ENCODE measurements at places on chromosomes 12 and 14.

DNA sequence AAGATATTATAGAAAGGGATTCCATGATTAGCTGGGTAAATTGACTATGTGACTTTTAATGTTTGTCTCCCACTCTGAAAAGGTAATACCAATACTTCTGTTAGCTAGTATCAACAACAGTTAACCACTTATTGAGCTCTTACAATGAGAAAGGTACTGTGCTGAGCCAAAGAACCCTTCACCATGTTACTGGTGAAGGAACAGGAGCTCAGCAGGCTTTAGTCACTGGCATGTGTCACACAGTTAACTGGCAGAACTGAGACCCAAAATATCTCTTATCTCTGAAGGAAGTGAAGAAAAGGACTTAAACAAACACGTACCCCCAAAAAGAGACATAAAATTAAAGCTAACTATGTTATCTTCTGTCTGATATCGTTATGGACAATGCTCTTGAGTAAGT is 170.6 kb downstream of the MED13L start:
- no peak for DNase-seq

GRCh38 chr14:71523630-71524319 is 408.5 kb upstream of the RGS6 start:
- no peak for DNase-seq

DNA sequence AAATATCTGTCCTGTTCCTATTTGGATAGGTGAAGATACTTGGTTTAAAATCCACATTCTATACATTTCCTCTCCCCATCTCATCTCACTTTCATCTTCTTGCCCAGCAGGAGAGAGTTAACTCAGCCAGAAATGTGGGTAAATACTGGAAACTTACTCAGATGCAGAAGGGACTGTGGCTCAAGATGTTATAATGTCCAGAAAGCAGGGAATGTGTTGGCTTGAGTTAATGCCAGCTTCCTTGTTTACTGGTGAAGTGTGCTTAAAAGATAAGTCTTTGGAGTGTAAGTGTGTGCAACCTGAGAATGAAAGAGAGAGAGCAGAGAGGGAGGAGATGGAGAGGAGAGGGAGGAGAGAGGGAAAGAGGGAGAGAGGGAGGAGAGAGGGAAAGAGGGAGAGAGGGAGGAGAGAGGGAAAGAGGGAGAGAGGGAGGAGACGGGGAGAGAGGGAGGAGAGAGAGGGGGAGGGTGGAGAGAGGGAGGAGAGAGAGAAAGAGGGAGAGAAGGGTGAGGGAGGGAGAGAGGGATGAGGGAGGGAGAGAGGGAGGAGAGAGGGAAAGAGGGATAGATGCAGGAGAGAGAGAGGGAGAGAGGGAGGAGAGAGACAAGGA is 22.0 kb upstream of the SNRPF start:
- no peak for DNase-seq

DNA sequence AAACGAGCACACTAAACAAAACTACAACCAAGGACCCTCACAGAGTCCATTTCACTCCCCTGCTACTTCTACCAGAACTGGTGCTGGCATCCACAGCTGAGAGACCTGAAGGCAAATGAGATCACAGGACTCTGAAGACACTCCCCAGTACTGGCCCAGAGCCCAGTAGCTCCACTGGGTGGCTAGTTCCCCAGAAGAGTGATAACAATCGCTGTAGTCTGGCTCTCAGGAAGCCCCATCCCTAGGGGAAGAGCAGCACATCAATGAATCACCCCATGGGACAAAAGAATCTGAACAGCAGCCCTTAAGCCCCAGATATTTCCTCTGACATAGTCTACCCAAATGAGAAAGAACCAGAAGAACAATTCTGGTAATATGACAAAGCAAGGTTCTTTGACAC is 190.7 kb upstream of the BMP4 start:
- no peak for DNase-seq

- no peak for DNase-seq
Observed at GRCh38 chr12:131701705-131702572, 9.0 kb upstream of the SFSWAP start.

GRCh38 chr14:97523936-97524335 is 726.8 kb downstream of the VRK1 start:
- no peak for DNase-seq

DNA sequence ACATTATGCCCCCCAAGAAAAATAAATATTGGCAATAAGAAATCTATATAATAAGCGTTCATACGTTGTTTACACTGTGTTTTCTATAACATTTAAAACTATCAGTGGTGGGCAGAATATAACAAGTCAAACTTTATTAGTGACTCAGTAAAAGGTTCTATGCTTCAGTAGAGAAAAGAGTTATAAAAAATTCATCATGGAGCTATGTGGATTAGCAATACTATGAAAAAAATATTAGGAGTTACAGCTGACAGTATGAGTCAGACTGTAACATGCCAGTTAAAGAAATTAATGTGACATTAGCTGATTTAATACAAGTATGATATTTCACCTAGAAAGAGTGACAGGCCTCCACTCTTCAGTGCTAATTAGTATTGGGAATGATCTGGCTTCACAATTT is 125.1 kb upstream of the GARIN6 start:
- DNase-seq, result no peak

- DNase-seq, result no peak
Observed at GRCh38 chr14:91119556-91120311, 5.9 kb downstream of the DGLUCY start.

GRCh38 chr14:29355331-29355730 is 572.3 kb downstream of the PRKD1 start:
- no peak for DNase-seq

DNA sequence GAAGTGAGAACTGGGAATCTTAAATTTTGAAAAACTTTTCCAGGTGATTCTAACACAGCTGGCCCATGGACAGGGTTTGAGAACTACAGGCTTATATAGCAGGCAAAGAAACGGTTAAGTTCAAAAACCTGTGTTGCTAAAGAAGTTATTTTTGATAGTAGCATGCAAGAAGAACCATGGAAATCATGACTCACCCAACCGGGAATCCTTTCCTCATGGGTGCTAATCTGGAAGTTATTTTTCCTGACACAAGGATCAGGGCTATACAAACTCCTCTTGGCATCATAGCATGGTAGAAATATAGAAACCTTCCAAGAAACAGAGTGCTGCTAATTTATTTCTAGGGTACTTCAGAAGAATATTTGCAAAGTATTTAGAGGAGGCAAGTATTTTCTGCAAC is 588.7 kb downstream of the CCER1 start:
- DNase-seq, result no peak

DNA sequence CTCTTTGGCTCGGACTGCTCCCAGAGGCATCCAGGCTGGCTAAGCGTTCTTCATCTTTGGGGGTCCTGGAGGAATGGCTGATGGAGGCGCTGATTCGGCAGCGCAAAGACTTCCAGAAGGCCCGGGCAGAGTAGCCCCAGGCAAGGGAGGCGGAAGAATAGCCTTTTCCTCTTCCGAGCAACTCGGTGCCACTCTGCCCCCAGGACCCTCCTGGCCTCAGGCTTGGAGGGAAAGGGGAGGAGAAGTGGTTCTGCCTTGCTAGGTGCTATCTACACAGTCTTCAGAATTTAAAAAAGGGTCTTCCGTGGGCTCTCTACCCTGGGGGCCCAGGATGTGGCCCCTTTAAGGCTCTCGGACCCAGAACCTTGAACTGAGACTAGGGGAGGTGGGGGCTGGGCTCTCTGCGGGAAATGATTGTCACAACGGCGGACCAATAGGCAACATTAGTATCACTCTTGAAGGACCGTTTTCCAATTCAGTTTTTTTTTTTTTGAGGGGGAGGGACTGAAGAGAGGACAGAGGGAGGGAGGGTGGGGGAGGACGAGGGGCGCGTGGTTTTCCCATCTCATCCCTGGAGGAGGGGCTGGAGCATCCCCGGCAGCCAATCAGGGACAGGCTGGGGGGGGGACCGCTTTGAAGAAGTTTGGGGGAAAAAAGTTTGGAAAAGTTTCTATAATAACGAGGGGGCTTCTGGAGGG is at the start of gene NFATC4:
NFATC4 (plus strand) TSS at position 671 of the 698 bp plus-strand sequence. CDS start 157 bp downstream, outside the sequence.
- DNase-seq, result no peak

GRCh38 chr12:88810806-88811205 is 230.5 kb upstream of the KITLG start:
- no peak for DNase-seq

- DNase-seq, result no peak
Observed at GRCh38 chr12:50932787-50933280, 19.5 kb upstream of the HIGD1C start.

GRCh38 chr12:92574051-92574783 is 128.6 kb upstream of the PLEKHG7 start:
- DNase-seq, result no peak

DNA sequence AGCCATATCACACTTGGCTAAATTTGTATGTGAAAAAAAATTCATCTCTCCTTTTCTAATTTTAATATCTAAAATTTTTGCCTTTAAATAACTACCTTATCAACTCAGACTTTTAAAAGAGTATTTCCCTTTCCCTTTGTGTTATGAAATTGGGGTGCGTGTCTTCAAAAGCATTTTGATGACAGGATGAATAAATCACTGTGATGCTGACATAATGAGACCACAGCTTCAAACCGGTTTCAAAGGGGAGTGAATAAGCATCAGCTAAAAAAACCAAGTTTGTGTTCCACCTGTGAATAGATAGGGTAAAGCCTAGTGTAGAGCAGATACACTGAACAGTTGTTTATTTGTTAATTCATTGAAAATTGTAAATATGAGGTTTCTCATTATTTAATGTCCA is 85.0 kb downstream of the LGR5 start:
- DNase-seq, result no peak

GRCh38 chr12:3947781-3948180 is 74.6 kb upstream of the PARP11 start:
- DNase-seq, result no peak

- no peak for DNase-seq
Observed at GRCh38 chr14:101025131-101025530, 121.6 kb upstream of the RTL1 start.

GRCh38 chr12:9702255-9702654 is 30.6 kb downstream of the CLECL1 start:
- no peak for DNase-seq

DNA sequence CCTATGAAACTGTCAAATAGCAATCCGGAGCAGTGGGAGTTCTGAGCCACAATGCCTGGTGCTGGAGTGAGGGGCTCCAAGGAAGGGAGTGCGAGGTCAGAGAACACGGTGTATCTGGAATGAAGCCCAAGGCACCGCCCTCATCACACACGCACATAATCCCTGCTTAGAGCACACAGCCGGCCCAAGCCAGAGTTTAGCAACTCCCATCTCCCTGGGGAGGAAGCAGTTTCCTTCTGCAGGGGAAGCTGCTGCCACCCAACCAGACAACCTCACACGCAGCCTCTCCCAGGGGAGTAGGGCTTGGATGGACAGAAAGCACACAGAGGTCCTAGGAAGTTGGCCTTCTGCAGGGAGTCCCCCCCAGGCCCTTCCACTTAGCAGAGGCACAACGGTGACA is 31.3 kb downstream of the ACTN1 start:
- no peak for DNase-seq

DNA sequence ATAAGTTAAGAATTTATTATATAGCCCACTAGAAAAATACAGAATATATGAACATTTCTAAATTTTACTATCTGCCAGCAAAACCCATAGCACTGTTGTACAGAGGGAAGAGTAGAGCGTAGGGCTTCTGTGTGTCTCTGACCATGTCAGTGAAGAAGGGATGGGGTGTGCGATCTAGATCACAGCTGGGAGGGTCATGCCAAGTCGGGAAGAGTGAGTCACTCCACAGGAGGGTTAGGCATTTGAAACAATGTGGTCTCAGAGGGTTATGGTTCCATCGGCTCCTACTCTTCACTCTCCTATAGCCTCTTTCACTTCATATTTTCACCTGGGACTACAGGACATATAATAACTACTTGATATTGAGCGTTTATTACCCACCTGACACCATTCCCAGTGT is 185.1 kb upstream of the DDHD1 start:
- no peak for DNase-seq

DNA sequence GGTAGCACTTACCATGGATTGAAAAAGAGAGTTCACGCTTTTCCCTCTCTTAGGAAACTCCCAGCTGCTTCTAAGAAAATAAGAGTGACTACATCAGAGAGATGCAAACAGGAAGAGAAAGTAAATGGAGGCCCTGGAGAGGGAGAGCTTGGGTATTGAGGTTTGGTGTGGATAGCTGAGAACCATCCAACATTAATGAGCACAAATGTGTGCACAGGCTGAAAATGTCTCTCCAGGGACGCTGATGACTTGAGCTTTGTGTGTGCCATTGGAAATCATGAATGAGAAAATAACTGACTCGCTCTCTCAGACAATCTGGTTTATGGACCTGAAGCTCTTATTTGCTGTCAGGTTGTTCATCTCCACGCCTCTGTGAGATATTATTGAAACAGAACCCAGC is 318.8 kb downstream of the NRXN3 start:
- DNase-seq, result no peak

- no peak for DNase-seq
Observed at GRCh38 chr12:121574025-121574424, 6.8 kb downstream of the KDM2B start.

GRCh38 chr12:133222211-133222610 is 13.5 kb downstream of the ANHX start:
- no peak for DNase-seq

GRCh38 chr14:28142400-28143015 is 624.1 kb upstream of the FOXG1 start:
- DNase-seq, result no peak

DNA sequence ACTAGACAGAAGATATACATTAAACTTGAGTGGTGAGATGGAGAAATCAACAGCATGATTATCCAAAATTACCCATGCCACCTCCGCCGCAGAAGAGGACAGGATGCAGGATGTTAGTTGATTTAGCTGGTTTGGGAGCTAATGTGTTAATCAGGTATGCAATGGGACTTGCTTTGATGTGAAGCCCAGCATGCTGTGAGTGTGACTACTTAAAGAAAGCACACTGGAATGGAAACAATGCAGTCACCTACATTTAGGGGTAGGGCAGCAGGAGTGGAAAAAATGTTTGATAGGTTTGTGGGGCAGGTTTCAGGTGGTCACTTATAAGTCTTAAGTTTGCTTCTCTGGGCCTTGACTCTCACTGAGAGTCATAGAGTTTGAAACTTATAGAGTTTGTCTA is 170.0 kb upstream of the DAAM1 start:
- no peak for DNase-seq

- DNase-seq, result no peak
Observed at GRCh38 chr12:80712866-80713265, 3.8 kb upstream of the MYF5 start.

Measured in stimulated activated CD8-positive, alpha-beta memory T cell treated with anti-CD3 and anti-CD28 coated beads, Interleukin-4, amount 100 ng/mL, for 4 hours (primary cell).